Activated CD4-positive, alpha-beta memory T cell treated with anti-CD3 and anti-CD28 coated beads for 36 hours (primary cell): ENCODE measurements at places on chromosomes 1 and 21. TPM values are rescaled to one million over a fixed set of nuclear protein-coding genes. Genes with fewer than 3 reads are reported as not detected.

Gene VASH2
- 0.57 TPM for total RNA-seq

- no peaks in the 10 kb centered on the region for H3K27me3 ChIP-seq
- H3K4me3 ChIP-seq, result peak overlapping the region; percentile 76
- H3K4me1 ChIP-seq, result peaks cover 80% of the 10 kb centered on the region
- DNase-seq, result no peak
- H3K36me3 ChIP-seq, result peaks cover 90% of the 10 kb centered on the region
These were observed 8.3 kb downstream of the SLAMF1 start for GRCh38 chr1:160638540-160638857.

- no peak overlapping the region for H3K27ac ChIP-seq
- peaks cover 14% of the 10 kb centered on the region for H3K27me3 ChIP-seq
- DNase-seq, result no peak
- H3K4me3 ChIP-seq, result no peak overlapping the region
- H3K36me3 ChIP-seq, result no peaks in the 10 kb centered on the region
These were observed 47.4 kb upstream of the SLC5A9 start for GRCh38 chr1:48175116-48175515.

Gene DAB1
- total RNA-seq, result 0.46 TPM

Gene ILDR2
- total RNA-seq, result 13.0 TPM
